ENCODE measurements at places on chromosomes 7 and 10.

- DNase-seq = no peak
Measured at GRCh38 chr10:127952575-127952869, 45.6 kb downstream of the PTPRE start.

DNA sequence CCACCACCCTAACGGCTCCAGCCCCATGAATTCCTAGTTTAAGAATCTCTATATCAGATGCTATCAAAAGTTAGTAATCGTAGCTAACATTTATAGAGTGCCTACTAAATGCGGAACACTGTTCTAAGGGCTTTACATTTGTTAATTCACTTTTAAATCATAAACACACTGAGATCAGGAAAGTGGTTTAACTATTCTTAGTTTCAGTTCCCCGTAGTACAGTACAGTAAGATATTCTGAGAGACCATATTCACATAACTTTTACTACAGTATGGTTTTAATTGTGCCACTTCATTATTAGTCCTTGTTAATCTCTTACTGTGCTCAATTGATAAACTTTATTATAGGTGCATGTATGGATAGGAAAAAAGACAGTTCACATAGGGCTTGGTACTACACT is 22.5 kb downstream of the SYPL1 start:
- DNase-seq = no peak

DNA sequence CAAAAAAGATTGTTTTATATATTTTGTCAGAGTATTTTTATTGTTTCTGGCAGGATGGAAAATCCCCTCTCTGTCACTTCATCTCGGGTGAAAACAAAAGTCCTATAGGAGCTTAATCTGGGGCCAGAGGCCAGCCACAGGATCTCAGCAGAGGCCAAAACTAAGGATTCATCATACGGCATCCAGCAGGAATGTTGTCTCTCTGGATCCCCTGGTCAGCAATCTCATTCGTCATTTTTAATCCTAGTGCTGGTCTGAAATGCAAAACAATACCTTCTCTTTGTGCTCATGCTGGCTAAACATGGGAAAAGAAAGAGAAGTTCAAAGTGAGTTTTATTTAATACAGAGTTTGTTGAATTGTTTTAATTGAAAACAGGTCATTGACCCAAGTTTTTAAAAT is 482.5 kb upstream of the AUTS2 start:
- DNase-seq = no peak

- DNase-seq = no peak
Measured at GRCh38 chr7:100210805-100211204, 8.9 kb upstream of the PVRIG start.

DNA sequence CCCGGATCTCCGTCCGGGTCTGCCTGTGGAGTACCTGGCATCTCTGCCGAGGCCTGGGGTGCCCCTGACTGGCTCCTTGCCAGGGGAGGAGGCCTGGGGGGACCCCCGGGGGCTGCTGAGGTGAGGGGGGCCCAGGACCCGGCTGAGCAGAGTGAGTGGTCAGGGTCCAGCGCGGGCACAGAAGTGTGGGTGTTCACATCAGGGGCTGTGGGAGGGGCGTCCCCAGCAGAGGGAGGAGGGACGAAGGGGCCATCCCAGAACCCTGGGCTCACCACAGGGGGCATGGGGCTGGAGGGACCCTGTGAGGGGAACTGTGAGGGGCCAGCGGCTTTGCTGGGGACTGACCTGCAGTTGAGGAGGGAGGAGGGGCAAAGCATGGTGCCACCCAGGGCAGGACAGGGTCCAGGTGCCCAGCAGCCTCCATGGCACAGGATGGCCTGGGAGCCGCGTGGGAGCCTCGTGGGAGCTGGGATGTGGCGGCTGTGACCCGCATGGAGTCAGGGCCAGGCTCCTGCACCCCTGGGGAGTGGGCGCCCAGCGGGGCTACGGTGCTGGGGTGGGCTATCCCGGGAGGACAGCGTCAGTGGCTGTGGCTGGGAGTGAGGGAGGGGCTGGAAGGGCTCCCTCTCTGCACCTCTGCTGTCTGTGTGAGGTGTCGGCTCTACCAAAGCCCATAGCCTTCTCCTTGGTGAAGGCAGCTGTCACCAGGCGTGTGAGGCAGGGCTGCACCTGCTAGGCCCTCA is 91.2 kb downstream of the DNAJB6 start:
- no peak for DNase-seq

DNA sequence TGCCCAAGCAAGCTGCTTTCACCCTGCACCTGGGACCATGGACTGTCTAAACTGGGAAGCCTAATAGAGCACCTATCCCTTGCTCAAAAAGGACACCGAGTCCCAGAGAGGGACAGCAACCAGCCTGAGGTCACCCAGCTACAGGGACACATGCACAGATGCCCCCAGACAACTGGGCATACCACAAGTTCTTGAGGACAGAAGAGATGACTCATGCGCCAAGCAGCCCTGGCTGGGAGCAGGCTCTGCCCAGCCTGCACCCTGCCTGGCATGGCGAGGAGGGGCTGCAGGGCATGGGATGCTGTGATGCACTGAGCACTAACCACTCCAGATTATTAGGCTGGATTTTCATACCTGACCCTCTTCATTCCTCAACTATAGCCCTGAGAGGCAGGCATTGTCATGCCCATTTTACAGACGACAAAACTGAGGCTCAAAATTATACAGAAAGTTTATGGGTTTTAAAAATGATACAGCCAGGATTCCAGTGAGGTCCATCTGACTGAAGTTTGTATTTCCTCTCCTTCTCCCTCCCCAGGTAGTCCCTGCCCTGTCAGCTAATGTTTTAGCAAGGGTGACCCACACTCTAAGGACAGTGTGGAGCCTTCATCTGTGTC is 289.3 kb upstream of the ZMIZ1 start:
- no peak for DNase-seq

All from T-helper 17 cell (primary cell).